ENCODE measurements at places on chromosomes 16 and 17. TPM values are rescaled to one million over a fixed set of nuclear protein-coding genes. Genes with fewer than 3 reads are reported as not detected.

- no peak for DNase-seq
Observed at GRCh38 chr17:37450112-37450511, 39.6 kb upstream of the DUSP14 start.

The CES1 gene
- not detected for total RNA-seq

DNA sequence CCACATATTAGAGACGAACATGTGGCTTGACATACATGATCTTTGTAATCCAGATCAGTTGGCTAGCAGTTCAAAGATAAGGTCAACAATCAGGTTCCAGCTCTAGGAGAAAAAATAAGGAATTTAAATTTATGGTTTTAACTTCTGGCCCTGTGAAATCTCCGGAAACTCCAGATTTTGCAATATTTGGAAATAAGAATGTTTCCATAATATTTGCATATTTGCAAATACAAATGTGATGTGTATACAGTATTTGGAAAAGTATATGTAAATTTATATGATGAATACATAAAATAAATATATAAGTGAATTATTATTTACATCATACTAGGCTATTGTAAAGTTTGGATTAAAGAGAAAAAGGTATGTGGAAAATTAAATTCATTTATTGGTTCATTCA, 97.1 kb downstream of the KCNJ2 start:
- no peak for DNase-seq

- DNase-seq: no peak
Observed at GRCh38 chr16:89658221-89658879, 714 bp downstream of the SPATA33 start.

The MYO15B gene
- total RNA-seq: not detected

- DNase-seq: no peak
Observed at GRCh38 chr17:35191001-35191695, 3.0 kb downstream of the SLC35G3 start.

DNA sequence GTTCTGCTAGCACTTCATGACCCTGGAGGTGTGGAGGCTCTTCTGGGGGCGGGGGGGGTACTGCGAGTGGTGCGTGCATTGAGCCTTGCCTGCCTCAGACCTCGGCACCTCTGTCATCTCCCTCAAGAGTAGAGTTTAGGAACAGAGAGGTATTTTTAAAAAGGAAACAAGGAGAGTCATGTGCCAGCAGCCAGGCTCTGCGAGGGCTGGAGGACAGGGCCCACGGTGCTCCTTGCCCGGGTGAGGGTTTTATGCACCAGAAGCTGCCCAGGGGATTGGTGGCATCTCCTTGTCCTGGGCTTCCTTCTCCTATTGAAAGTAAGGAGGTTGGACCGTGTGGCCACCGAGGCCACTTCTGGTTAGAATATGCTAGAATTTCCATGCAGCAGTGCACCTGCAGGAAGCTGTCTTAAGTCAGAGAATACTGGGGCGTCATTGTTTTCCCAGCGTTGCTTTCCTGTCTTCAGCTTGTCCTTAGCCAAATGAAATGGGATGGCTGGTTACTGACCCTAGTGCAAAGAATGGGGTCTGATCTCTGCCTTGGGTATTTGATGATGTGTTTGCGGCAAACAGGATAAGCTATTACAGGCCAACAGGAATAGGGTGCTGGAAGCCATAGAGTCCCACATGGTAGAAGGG, 3.2 kb downstream of the CBX2 start:
- no peak for DNase-seq

The ACSM2A gene
- total RNA-seq: not detected

- DNase-seq: no peak
Observed at GRCh38 chr17:74099442-74100340, 103.8 kb upstream of the RPL38 start.

GRCh38 chr16:8137606-8138005, 452.7 kb downstream of the TMEM114 start:
- no peak for DNase-seq

The GGNBP2 gene
- 47.6 TPM for total RNA-seq

DNA sequence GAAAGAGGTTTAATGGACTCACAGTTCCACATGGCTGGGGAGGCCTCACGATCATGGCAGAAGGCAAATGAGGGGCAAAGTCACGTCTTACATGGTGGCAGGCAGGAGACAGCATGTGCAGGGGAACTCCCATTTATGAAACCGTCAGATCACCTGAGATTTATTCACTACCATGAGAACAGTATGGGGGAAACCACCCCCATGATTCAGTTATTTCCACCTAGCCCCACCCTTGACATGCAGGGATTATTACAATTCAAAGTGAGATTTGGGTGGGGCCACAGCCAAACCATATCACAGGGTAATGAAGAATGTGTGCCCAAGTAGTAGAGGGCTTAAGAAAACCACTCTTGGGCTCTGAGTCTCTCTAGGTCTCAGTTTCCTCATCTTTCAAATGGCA, 85.1 kb downstream of the PRKCB start:
- DNase-seq: no peak

The GRIN2C gene
- total RNA-seq: not detected

GRCh38 chr16:64990101-64990500, 131.8 kb downstream of the CDH11 start:
- no peak for DNase-seq

GRCh38 chr17:27558842-27559505, 72.0 kb upstream of the LGALS9 start:
- DNase-seq: no peak

The MT4 gene
- total RNA-seq: not detected

DNA sequence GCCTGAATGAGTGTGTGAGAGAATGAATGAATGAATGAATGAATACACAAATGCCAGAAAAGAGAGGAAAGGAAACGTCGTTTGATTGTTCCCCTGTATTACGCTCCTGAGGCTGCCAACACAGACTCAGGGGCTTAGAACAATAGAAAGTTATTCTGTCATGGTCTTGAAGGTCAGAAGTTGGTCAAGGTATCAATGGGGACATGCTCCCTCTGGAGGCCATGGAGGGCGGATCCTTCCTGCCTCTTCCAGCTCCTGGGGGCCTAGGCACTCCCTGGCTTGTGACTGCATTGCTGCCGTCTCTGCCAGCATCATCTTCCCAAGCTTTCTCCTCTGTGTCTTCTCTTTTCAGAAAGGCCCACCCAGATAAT, 1.5 kb upstream of the SLC38A8 start:
- DNase-seq: no peak

Measured in SJSA1 (cell line).